Glomerular endothelial cell (primary cell): ENCODE measurements at places on chromosomes 2 and 18.

GRCh38 chr2:231785822-231786176 lies 446 bp upstream of the COPS7B start:
- no peak for DNase-seq

GRCh38 chr2:135256531-135257260 lies 204.6 kb downstream of the RAB3GAP1 start:
- no peak for DNase-seq

DNA sequence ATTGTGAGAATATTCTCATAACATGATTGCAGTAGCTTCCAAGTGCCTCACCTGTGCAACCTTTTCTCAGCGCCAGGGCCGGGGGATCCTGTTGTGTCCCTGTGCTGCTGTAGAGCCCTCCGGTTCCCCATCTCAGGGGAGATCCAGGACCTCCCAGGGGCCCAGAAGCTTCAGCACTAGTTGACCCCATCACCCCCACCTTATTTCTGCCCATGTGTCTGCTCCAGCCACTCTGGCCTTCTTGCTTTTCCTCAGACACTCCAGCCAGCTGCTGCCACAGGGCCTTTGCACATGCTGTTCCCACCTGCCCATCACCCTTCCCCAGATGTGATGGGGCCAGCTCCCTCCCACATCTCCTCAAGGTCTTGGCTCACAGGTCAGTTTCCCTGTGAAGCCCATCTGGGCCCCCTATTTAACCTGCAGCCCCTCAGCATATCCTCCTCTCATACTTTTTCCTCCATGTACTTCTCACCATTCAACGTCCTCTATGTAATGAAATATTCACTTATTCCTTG lies 226.5 kb downstream of the SEPTIN10 start:
- DNase-seq = no peak

GRCh38 chr2:3257826-3258225 lies 119.8 kb downstream of the EIPR1 start:
- DNase-seq = no peak

DNA sequence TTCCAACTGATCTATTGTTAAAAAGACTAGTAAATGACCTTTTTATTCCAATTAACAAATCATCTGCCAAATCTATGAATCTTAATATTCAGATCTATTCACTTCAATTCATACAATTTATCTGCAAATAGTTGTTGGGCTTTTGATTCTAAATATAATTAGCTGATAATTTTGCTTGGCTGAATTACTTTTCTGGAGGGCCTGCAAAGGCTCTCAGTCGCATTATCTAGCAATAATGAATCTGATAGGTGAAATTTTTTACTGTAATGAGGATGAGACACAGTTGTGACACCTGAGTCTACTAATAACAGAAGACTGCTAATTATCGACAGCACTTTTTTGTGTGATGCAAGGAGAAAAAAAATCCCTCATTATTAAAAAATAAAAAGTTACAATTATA lies 565.1 kb downstream of the ZEB2 start:
- DNase-seq = no peak

- DNase-seq = no peak
Observed at GRCh38 chr18:60391571-60392226, 19.1 kb upstream of the MC4R start.

GRCh38 chr2:237026981-237027711 lies 58.5 kb upstream of the COPS8 start:
- no peak for DNase-seq

GRCh38 chr2:190343536-190344275 lies at the start of gene INPP1:
TSS of gene INPP1 (plus strand) at chr2:190343589. CDS start at chr2:190360103, 16,514 bp downstream.
- DNase-seq = no peak

DNA sequence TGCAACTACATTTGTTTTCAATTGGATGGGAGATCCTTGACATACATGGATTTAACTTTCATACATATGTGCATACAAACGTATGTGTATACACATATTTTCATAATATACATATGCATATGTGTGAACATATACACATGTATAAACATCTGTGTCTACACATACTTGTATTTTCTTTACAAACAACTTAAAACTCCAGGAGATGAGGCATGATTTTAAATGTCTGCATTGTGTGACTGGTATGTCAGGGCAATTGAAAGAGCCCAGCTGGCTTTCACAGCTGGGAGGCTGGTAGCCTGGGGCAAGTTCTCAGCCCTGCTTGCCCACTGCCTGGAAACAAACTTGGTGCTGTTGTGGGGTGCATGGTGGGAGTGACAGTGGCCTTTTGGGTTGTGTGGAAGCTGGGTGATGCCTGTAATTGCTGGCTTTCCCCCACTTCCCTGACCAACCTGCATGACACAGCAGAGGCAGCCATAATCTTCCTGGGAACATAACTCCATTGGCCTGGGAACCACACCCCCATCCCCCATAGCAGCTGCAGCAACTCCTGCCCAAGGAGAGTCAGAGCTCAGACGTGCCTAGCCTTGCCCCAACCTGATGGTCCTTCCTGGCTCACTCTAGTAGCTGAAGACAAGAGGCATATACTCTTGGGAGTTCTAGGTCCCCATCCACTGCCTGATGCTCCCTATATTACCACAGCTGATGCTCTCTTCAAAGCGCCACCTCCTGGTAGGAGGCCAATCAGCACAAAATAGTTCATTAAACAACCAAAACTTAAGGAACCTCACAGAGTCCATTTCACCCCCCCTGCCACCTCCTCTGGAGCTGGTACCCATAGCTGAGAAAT lies 158.3 kb downstream of the CERS6 start:
- DNase-seq = no peak

DNA sequence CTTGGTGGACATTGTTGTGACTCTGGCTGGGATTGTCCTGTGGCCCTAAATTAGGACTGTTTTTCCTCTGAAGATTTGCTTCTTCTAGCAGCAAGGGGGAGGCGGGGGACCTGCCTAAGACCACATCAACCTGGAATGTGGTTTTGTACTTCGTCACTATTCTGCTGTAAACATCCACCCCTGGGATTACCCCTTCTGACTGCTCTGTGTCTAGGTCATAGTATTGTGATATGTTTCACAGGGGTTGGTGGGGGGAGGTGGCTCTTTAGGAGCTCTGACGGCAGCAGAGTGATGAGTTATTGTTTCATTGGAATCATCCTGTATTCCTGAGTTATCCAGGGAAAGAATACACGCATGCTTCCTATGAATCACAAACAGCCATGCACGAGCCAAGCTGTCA lies 226.4 kb upstream of the MYT1L start:
- no peak for DNase-seq

DNA sequence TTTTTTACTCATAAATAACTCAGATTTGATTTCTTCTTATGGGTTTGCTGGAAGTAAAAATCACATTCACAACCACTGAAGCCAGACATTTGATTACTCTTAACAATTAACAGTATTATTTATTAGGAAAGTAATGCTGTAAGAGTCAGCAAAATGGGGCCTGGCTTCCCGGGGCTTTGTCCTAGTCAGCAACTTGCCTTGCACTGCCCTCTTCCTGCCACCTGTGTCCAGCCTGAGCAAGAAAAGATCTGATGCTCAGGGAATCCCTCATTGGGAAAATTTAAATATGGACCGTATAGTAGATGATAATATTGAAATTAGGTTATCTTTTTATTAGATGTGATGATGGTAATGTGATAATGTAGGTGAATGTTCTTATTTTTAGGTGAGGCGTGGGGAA lies 30.8 kb upstream of the ACYP2 start:
- no peak for DNase-seq

- no peak for DNase-seq
Observed at GRCh38 chr2:100990166-100990565, 11.9 kb upstream of the RPL31 start.

GRCh38 chr18:56992777-56993176 lies 154.1 kb upstream of the BOD1L2 start:
- no peak for DNase-seq

DNA sequence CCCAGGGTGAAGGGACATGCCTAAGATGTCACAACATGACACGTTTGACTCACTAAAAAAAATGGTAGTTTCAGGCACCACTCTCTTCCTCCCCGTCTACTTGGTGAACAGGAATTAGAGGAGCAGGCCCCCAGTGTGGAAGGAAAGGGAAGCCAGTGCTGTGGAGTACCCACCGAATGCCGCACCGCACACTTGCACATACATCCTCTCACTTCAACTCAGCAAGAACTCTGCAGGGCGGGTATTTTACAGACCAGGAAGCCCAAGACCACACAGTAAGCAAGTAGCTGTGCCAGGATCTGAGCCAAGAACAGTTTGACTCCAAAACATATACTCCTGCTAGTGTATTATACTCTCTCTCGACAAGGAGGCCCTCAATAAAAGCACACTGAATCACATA lies 69.8 kb downstream of the BCL2 start:
- DNase-seq = no peak

- DNase-seq = no peak
Observed at GRCh38 chr2:102355526-102356380, at the start of gene IL18R1. TSS of gene IL18R1 (plus strand) at chr2:102355796. CDS start at chr2:102362661, 6,865 bp downstream.

DNA sequence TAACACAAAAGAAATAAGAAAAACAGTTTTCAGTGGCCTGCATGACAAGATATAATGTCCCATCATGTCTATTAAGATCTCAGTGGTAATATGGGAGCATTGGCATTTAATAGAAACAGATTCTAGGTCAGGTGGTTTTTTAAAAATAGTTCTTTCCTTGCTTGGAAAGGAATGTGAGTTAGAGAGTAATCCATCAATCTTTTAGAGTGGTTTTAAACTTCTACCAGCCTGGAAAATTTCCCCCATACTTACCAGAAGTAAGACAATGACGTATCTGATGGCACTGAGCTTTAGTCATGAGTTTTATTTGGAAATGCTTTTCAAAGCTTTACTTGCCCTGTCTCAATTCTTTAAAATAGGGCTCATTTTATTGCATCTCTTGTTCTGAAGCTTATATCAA lies 441.7 kb upstream of the SMIM21 start:
- DNase-seq = no peak

- DNase-seq = no peak
Observed at GRCh38 chr2:47602996-47603395, 179.9 kb upstream of the MSH6 start.

DNA sequence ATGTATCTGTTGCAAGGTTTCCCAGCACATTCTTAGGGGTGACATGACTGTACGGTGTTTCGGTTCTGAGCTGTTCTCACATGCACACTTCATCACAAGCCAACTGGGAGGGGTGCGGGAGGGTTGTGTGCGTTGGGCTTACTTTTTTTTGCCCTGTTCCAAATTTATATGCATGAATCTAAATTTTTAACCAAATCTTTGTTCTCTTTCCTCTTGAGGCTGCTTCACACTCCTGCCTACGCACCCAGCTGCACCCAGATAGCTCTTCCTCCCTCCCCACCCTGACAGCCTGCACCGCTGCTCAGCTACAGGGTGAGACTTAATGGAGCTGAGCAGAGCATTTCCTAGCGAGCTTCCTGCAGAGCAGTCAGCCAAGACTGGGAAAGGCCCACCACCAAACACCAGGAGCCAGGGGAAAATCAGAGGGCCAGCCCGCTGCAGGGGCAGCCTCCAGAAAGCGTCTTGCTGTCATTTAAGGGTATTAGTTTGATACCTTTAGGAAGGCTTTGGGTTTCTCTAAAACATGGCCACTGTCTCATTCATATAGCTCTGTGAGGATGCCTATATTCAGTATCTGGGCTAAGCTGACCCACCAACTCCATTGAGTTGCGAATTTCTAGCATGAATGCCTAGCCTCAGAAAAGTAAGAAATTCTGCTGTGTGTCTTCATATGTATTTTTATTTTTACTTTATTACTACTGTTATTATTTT lies 84.5 kb downstream of the POU3F3 start:
- no peak for DNase-seq

DNA sequence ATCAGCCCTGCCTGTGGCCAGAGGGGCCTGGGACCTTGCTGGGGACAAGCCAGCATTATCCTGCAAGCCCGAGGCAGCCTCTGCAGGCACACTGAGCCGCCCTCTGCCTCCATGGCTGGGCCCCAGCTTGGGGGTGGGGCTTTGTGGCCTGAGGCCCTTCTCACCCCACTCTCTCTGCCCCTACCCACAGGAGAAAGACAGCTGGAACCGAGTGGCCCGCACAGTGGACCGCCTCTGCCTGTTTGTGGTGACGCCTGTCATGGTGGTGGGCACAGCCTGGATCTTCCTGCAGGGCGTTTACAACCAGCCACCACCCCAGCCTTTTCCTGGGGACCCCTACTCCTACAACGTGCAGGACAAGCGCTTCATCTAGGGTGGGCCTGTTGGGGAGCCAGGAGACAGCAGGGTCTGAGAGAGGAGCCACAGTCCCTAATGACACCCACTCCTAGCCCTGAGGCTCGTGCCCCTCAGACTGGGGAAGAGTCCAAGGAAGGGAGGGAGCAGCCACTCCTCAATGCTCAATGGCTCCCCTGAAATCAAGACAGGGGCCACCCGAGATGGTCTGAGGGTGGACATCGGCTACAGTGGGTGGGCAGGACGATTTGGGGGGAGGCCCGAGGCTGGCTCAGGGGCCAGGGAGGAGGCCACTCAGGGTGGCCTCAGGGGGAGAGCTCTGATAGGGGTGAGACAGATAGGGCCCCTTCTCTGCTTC lies 4.4 kb upstream of the CHRNG start:
- DNase-seq = no peak

DNA sequence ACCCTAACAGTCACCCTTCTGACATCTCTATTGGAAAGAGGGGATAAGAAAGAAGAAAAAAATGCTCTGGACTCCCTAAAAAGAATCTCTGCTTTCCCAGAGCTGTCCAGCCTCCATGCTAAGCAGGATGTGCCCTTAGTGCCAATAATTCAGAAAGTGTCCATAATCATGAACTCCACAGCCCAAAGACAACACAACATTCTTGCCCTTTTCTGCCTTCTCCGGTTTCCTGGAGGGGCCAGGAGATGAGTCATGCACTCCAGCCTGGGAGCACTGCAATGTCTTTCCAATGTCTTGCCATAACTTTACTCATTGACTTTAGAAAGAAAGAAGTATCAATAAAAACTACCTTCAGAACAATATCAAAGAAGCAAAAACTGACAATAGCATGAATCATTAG lies 44.0 kb downstream of the KLF7 start:
- no peak for DNase-seq

DNA sequence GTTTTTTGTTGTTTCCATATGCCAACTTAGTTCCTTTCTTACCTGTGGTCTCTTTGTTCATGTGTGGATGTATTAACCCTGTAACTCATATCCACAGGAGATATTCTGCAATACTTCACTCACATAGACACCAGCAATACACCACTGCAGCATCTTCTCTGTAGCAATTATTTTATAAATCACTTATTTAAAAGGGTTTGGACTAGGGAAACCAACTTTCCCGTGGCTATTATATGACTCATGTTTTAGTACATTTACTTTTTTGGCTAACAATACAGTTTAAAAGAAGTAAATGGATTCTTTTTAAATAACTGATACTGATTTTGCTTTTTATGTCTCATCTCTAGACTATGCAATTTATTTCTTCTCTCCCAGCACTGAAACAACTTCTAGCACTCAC lies 488.9 kb downstream of the MBD2 start:
- no peak for DNase-seq
